OCI-M1 (cell line): ENCODE measurements at places on chromosomes 1 and 21.

DNA sequence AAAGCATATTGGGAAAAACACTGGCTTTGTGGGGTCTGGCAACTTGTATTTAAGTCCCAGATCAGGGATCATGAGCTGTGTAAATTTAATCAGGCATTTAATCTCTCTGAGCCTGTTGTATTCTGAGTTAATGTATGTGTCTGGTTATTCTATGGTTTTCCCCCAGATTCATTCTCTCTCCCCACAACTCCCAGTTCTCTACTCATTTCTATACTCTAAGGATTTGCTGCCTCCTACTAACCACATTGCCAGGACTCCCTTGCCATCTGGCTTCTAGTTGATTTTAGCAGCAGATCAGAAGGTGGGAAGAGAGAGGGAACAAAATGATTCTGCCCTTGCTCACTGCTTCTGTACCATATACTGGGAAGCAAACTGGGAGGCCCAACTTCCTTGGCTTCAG is 31.4 kb upstream of the S1PR1 start:
- DNase-seq, result no peak

GRCh38 chr1:22228505-22228911 is 85.6 kb upstream of the WNT4 start:
- DNase-seq, result no peak

- DNase-seq, result no peak
Measured at GRCh38 chr1:204361781-204362180, 2.1 kb upstream of the PLEKHA6 start.

- DNase-seq, result no peak
Measured at GRCh38 chr1:168775366-168775765, 46.4 kb upstream of the DPT start.

GRCh38 chr1:62774971-62775595 is 8.8 kb upstream of the ATG4C start:
- DNase-seq, result peak; percentile 67

GRCh38 chr1:25804244-25804963 is 4.4 kb downstream of the SELENON start:
- DNase-seq, result no peak

GRCh38 chr1:239719642-239720258 is 333.4 kb downstream of the CHRM3 start:
- peak; percentile 83 for DNase-seq

DNA sequence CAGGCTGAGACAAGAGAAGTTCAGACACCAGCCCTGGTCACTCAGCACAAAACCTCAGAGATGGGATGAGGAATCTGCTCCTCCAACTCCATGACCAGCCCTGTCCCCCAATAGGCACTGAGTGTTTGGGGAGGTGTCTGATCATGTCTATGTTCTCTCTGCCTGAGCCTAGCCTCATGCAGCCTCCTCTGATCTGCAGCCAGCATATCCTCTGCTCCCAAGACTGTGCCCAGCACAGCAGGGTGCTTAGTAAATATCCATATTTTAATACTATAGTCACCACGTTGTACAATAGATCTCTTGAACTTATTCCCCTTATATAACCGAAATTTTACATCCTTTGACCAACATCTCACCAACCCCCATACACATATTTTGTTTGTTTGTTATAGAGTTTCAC is 202.9 kb downstream of the MATN1 start:
- DNase-seq, result no peak

DNA sequence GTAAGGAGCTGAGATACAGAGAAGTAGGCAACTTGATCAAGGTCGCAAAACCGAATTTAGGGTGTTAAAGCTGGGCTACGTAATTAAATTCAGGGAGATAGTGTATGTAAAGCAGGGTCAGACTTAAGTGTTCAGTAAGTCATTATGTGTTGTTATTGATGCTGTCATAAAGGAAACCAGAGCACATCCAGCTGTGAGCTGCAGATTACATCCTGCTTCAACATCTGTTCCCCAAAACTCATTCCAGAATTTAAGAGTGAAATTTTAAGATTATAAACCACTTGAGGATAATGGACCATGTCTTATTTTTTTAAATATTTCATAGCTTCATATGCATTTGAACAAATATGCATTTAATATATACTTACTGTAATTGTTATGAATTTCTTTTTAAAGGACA is 49.7 kb downstream of the IVNS1ABP start:
- peak; percentile 36 for DNase-seq

DNA sequence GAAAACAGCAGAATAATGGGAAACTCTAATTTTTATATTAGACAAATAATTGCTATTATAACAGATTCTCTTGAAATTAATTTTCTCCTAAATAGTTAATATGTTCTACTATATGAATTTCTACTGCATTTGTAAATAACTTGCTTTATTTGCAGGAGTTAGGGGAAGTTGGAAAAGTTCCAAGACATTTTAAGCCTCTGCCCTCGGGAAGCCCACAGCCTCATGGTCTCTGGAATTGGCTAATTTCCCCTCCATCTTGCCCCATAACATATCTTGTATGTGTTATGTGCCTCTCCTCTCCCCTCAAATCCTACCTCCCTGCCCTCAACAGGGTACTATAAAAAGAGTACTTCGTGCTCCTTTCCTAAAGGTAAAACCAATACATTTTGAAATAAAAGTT is 271.4 kb upstream of the NR5A2 start:
- DNase-seq, result no peak

- no peak for DNase-seq
Measured at GRCh38 chr21:32189688-32190483, 89.0 kb downstream of the MIS18A start.

- DNase-seq, result no peak
Measured at GRCh38 chr1:98410082-98410481, 251.4 kb upstream of the SNX7 start.

GRCh38 chr1:14782741-14783591 is 184.5 kb downstream of the KAZN start:
- DNase-seq, result peak; percentile 16

DNA sequence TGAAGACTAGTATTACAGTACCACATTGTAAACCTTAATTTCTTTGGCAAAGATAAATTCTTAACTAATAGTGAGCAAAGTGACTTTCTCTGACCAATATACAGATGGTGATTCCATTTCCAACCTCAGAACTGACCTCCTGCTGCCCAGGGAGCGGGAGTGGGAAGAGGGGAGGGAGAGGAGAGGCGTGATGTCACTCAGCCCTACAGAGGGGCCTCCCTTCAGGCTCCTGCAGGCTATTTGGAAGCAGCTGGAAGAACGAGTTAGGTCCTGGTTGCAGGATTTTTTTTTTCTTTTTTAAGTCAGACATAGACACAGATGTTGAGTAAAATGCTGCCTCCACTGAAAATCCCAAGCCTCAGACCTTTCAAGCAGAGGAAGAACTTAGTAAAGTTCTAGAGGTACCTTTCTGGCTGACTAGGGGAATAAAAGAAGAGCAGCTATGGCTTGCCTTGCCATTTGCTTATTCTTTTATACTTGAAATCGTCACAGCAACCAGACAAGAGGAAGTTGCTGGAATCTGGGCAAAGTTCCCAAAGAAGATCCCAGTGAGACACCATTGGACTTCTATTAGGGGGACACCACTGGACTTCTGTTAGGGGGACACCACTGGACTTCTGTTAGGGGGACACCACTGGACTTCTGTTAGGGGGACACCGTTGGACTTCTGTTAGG is 54.5 kb downstream of the EXO1 start:
- no peak for DNase-seq

DNA sequence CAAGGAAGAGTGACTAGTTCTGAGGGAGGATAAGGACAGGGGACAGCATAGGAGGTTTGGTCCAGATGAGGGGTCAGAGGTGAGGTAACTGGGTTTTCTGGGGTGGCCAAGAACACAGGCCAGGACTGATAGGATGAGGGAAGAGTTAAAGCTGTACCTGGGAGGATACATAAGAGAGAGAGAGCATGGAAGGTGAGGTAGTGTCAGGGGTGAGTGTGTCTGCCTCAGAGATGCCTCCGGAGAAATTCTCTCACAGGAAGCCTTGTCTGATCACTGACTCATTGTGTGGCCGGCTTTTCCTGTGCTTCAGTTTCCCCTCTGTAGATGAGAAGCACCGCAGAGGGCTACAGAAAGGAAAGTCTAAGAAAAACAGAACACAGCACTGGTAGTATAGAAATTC is 40.2 kb downstream of the FASLG start:
- DNase-seq, result no peak

DNA sequence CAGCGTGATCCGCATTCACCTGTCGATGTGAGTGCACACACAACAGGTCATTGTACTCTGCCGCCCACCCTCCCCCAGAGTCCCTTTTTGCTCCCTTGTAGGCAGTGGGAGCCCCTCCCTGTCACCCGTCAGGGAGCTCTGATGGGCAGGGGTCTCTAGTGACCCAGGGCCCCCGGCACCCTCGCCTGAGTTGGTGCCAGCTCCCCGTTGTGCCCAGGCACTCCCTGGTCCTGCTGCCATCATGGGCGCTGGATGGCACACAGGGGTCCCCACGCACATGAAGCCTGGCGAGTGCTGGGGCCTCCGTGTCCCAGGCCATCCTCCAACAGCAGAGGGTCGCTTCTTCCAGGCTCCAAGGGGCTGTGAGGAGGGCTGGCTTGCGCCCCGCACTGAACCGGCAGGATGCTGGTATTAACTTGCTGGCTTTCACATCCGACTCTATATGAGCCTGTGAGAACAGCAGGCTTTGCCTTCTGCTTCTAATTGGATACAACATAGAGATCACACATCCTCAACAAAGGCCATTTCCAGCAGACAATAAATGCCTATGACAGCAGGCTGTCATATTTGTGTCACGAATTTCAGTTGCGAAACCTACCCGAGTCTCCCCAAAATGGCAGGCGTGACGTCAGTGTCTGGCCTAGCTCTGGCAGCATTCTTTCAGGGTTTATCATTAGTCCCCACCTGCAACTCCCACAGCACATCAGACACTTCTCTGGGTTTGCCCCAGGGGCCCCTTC is 35.4 kb downstream of the KIAA1614 start:
- DNase-seq, result no peak

GRCh38 chr1:58732087-58732775 is 32.4 kb upstream of the MYSM1 start:
- DNase-seq, result no peak

- DNase-seq, result peak; percentile 84
Measured at GRCh38 chr1:207744000-207744534, 7.8 kb upstream of the CD46 start.

DNA sequence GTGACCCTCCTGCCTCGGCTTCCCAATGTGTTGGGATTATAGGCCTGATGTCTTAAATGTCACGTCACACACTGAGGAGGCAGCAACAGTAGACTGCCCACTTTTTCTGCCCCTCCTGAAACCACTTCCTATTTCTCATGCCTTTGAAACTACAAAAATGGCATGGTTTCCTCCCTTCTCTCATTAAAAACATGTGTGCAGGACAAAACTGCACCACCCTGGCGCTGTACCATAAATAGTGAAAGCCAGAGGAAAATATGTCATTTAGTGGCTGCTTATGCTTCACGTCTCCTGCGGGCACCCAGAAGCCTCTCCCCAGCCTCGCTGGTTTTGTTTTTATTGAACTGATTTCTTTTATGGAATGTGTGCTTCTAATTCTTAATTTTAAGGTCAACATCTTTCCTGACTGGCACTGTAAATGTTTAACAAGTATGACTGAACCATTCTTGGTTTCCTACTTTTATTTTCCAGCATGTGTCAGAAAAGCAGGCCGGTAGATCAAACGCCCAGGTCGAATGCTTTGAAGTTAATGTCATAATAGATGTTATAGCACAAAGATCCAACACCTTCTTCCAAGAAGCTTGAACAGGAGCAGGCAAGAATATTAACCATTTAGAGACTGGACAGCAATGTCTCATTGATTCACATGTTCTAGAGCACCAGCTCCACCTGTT is 59.6 kb upstream of the C1orf87 start:
- peak; percentile 39 for DNase-seq

DNA sequence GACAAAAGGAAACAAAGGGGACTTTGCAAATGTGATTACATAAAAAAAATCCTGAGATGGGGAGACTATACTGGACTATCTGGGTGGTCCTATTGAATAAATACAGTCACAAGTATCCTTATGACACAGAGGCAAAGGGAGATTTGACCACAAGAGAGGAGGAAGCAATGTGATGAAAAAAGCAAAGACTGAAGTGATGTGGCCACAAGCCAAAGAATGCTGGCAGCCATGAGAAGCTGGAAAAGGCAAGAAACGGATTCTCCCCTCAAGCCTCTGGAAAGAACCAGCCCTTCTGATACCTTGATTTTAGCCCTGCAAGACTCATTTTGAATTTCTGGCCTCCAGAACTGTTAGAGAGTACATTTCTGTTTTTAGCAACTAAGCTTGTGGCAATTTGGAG is 36.4 kb downstream of the OLFML2B start:
- DNase-seq, result no peak

- peak; percentile 54 for DNase-seq
Measured at GRCh38 chr1:119827010-119827409, 15.8 kb upstream of the REG4 start.

DNA sequence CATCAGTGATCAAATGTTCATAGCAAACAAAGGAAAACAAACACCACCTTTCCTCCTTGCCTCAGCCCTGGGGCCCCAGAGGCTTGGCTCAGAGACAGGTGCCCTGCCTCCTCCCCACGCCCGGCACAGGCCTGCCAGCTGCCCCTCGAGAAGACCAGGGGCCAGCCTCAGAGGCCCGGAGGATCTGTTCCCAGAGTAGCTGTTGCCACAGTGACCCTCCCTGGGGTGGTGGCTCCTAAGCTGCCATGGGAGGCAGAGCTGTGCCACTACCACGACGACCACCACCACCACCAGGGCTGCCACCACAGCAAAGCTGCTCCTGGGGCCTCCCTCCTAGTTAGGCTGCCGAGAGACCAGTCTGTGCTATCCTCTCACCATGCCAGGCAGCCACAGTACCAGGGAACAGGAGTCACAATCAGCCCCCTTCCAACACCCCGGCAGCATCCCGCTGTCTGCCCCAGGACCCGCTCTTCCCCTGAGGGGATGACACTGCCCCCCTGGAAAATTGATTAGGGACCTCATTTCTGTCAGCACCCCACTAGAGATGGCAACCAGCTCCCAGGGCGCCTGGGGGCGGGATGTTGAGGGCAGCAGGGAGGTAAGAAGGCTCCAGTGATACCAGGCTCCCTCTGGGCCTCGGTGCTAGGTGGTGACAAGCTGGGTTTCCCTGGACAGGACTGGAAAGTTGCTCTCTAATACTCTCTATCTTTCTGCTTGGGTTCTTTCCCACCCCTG is 30.5 kb downstream of the KCNC4 start:
- no peak for DNase-seq

- DNase-seq, result peak; percentile 34
Measured at GRCh38 chr1:9657521-9658032, 6.0 kb downstream of the PIK3CD start.

- DNase-seq, result no peak
Measured at GRCh38 chr1:234956821-234957329, 171.8 kb downstream of the TOMM20 start.

DNA sequence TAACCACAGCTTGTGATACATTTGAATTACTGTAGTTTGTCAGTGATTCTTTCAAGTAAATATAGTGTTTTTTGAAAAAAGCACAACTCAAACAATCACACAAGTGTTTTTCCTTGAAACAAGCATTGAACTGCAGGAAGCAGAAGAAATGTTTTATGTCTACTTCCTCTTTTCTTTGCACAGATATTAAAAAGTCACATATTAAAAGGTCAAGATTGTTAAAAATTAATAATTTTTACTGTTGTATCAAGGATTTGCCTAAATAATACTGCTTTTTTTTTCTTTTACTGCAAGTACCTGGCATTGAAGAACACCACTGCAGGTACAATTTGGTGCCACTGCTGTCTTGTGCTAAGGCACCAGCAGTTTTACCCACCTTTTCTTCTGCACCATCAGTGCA is 214.2 kb upstream of the C1orf105 start:
- no peak for DNase-seq
